NCI-H69 (cell line): ENCODE measurements at places on chromosomes 7 and 10.

- DNase-seq: peak; percentile 75
Observed at GRCh38 chr7:151038951-151039849, 9.1 kb upstream of the ASIC3 start.

GRCh38 chr10:133139551-133140065 is 20.4 kb upstream of the KNDC1 start:
- DNase-seq: no peak

GRCh38 chr10:126277181-126277580 is 111.1 kb downstream of the ADAM12 start:
- peak; percentile 56 for DNase-seq

DNA sequence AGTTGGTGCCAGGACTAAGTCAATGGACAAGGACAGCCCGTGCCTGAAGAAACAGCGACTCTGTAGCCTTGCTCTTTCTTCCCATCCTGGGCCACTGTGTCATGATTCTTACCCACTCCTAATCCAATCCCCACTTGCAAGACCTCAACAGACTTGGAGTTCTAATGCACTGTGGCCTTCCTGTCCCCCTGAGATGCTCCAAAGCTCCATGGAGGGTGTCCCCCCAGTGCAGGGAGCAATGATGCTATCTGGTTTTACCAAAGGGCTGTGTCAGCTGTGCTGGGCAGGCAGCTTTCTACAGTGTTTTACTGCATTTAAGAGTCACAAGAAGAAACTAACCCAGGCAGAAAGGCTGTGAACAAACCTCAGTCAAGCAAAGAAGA is 108.1 kb downstream of the PRKAG2 start:
- DNase-seq: no peak

GRCh38 chr7:149559711-149560110 is 62.1 kb upstream of the ZNF746 start:
- no peak for DNase-seq

GRCh38 chr10:22339761-22340328 is 5.5 kb upstream of the SPAG6 start:
- no peak for DNase-seq

- no peak for DNase-seq
Observed at GRCh38 chr10:17790651-17791050, 18.5 kb upstream of the MRC1 start.

DNA sequence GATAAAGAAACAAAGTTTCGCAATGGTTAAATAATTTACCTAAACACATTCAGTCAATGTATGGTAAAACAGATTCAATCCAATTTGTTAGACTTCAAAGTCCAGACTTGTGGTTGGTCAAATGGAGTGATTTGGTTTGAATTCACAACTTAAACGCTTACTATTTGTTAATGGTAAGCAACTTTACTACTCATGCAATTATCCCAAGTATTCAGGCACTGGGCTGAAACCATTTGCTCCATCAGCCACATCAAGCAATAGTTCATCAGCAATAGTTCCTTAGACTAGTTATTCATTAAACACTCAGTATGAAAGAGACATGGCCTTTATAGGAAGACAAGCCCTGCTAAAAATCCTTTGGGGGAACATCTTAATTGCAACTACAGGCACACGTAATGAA is 253.0 kb downstream of the AGMO start:
- DNase-seq: no peak

GRCh38 chr10:108819302-108819701 is 1104.0 kb downstream of the XPNPEP1 start:
- DNase-seq: no peak

DNA sequence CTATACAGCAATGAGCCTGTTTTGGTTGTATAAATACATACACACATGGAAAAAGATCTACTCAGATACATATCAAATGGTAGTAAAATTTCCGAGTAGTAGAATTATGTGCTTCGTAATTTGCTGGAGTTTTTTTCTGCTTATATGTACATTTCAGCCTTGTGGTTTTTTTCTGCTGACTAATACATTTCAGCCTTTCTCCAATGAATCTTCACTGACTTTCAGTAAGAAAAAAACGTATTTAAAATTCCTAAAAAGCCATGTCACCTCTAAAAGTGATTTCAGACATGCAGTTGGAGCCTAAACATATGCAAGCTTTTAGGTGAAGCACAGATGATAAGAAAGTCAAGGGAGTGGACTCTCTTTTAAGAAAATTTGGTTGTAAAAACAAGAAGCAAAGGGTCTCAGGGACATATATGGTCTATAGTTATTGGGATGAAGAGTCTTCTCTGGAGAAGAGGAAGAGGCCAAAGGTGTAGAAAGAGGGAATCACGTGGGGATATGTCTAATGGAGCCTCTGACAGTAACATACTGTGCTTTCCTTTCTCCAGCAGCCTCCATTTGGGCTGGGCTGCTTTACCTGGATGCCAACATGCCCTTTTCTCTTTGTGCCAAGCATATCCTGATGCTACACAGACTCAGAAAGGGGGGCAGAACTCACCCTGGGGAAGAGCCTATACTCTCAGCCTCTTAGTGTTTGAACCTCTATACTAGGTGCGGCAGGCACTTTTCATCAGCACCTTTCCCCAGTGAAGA is 2.4 kb downstream of the AMPH start:
- DNase-seq: peak; percentile 45

DNA sequence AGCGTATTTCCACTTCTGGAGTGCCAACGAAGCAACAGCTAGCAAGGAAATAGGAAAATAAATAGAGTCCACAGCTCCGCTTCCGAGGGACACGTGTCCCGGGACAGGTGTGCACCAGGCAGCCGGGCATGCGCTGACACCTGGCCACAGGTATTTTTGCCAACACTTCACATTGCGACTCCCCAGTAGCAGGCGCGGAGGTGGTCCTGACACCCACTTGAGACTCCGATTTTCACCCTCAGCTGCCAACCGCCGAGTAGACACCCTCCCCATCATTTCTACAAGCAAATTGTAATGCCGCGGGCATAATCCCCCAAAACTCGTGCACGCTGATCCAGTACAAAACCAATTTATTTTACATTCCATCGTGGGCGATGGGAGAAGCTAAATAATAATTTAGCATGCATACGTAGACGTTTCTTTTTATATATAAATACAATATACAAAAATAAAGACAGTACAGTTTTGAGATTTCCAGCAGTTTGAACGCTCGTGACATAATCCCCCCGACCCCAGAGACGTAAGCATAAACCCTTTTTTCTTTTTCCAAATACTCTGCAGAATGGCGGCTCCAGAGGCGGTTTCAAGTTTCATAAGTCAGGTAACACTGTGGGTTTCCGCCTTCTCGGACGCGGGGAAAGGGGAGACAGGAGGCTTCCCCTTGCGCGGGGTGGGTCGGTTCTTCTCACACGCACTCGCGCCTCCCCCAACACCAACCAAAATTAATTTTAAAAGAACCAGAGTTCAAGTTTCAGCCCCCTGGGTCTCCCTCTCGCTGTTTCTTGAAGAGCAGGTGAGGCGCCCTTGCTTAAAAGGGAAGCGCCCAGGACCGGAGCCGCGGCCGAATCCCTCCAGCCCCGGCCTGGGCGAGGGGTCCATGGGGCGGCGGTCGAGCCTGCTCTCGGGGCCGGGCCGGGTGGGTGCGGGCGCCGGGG is 5.7 kb downstream of the MNX1 start:
- no peak for DNase-seq

- DNase-seq: no peak
Observed at GRCh38 chr7:128908750-128909624, 1.5 kb downstream of the KCP start.

DNA sequence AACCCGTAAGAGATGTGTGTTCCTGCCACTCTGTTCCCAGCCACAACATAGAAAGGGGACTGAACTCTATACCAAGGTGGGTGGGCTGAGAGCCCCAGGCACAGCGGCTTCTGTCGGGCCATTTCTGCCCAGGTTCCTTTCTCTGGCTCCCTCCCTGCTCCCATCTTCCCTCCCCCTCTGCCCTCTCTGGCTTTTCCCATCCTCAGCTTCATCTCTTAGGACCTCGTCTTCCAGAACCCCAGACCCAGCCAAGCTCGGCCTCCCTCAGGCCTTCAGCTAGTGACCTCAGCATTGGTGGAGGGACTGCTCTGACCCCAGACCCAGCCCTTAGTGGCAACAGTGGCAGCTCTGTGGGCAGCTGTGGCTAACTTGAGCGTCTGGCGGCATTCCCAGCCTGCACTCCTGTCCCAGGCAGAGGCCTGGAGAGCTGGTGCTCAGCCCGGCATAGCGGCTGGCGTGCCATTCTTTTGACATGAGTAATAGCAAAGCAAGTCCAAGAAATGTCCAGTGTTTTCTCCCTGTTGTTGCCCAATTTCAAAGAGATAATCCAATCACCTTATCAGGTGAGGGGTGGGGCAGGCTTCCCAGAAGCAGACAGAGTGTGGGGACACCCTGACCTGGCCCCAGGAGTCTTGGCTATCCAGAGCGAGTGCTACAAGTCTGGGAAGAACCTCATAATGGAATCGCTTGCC is 15.9 kb downstream of the PTPRE start:
- no peak for DNase-seq
